ENCODE measurements at places on chromosomes 4 and X.
A peak's percentile ranks its signal among the peaks of the same experiment; 100 is the strongest.

DNA sequence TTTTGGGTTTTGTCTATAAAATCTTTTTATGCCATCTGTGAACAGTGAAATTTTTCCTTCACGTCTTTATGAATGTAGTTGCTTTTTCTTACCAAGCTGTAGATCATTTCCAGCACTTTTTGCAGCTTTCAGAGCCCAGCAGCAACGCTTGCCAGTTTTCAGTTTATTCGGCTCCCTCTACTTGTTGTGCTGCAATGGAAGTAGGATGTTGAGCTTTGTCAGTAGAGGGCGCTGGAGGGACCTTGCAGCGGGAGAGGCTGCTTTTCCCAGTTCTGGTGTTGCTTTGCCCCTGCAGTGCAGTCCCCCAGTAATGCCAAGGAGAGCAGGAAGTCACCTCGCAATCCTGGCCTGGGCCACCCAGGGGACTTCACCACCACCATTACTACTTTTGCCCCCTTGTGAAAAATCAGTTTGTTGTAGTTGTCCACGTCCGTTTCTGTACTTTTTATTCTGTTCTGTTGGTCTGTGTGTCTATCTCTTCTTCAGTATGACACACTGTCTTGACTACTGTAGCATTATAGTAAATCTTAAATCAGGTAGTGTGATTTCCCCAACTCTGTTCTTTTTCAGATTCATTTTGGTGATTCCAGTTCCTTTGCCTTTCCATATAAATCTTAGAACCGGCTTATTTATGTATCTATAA lies 21.8 kb downstream of the CMC4 start:
- DNase-seq = peak; percentile 77

DNA sequence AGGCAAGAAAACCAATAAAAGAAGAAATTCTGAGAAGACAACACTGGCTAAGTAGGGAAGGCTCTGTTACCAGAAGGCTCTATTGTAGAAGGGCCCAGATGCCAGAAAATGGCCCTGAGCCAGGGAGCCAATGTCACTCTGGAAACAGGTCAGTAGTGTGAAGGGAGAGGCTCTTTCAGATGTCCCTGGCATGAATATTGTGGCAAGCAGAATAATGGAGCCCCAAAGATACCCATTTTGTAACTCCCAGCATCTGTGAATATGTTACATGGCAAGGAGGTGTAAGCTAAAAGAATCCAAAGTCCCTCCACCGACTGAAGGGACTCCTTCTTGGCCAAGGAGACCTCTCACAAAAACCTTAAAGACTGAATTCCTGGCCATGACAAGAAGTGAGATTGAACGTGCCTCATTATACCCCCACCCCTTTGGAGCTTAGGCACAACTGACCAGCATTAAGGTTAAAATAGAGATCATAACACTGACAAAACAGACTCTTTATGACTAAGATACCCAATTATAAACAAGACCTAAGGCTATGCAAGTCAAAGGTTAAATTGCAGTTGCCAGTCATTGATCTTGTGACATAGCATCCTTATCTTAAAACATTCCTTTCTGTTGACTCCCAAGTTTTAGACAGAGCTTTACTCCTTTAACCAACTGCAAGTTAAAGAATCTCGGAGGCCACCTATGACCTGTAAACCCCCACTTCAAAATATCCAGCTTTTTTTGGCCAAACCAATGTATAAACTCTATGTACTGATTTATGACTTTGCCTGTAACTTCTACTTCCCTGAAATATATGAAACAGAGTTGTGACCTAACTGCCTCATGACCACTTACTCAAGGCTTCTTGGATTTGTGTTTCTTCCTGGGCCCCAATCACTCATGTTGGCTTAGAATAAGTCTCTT lies 42.2 kb upstream of the SMIM10 start:
- DNase-seq = no peak

DNA sequence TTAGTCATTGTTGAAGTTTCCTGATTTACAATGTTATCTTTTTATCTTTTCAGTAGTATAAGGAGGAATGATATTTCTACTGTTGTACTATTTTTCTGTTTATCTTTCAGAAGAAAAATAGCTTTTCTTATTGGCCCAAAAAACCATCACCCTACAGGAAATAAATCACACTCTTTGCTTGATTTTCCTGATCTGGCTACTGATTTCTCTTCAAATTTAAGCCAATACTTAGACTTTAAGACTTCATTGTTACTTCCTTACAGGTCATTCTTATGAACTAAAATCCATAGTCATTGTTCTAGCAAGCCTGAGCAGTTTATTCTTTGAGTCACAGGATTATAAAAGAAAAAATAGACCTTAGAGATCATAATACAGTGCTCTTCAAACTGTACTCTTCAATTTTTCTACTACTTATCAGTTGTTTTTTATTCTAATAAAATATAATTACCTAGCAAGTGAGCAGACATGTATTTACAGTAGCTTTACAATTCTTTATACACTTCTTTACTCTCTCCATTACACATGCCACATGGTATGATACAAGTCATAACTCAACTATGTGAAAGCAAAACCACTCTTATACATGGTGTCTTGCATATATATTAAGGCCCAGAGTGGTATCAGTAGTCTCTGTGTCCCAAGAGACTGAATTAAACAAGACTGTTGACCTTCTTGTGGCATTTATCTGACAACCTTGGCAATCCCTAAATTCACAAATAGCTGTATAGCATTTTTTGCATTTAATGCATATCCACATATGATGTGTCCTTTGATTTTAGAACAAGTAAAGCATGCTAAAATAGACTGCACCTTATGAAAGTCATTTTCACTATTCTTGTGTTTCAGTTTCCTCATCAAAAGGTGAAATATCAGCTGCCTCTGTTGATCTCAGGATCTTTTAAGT lies 47.9 kb downstream of the TET2 start:
- no peak for DNase-seq

DNA sequence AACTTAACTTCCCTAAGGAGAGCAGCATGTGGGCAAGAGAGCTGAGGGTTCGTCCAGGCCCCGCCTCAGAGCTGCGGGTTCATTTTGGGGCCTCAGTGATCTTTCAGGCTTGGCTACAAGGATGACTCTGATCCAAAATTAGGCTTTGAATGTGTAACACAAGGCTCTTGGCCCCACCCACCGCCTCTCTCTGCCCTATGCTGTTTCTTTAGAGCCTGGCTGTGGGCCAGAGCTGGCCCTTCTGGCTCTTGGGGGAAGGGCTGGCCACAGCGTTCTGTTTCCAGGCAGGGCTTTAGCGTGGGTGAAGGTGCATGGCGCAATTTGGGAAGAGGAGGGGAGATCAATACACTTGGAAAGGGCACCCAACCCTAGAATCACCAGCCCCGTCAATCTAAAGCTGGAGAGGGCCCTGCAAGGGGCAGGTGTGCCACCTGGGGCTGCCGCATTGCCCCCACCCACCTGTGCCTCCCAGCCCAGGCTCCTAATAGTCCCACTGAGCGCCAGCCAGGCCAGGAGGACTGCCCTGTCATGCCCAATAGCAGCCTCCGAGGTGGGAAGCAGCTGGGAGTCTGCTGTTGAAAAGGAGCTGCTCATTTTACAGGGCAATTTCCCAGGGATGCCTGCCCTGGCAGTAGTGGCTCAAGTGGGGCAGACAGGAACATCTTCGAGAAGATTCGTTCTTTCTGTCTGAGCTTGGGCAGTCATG lies 84.5 kb upstream of the MAML3 start:
- DNase-seq = no peak

DNA sequence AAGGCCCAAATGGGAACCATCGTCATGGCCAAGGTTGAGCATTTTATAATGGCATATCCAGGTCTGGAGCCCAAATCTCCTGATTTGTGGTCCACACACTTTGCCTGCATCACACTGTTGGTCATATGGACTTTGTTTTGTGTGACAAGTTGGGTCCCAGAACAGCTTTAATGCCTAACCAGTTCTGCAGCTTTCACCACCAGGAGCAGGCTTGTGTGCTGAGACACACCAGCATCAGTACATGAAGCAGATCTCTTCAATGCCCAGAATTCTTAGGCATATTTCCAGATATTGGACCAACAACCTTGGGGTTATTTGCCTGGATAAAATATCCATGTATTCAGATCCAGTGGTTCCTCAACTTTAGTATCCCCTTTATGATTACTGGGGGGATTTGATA lies 371.3 kb downstream of the FBXW7 start:
- DNase-seq = no peak

DNA sequence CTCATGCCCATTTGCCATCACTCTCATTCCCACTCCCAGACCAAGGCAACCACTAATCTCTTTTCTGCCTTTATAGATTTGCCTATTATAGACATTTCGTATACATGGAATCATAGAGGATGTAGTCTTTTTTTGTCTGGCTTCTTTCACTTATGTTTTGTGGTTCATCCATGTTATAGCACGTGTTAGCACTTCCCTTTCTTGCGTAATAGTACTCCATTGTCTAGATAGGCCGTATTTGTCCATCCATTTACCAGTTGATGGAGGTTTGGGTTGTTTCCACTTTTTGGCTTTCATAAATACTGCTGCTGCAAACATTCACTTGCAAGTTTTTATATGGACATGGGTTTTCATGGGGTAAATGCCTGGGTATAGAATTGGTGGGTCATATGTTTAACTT lies 48.4 kb downstream of the KIF4A start:
- DNase-seq = no peak

DNA sequence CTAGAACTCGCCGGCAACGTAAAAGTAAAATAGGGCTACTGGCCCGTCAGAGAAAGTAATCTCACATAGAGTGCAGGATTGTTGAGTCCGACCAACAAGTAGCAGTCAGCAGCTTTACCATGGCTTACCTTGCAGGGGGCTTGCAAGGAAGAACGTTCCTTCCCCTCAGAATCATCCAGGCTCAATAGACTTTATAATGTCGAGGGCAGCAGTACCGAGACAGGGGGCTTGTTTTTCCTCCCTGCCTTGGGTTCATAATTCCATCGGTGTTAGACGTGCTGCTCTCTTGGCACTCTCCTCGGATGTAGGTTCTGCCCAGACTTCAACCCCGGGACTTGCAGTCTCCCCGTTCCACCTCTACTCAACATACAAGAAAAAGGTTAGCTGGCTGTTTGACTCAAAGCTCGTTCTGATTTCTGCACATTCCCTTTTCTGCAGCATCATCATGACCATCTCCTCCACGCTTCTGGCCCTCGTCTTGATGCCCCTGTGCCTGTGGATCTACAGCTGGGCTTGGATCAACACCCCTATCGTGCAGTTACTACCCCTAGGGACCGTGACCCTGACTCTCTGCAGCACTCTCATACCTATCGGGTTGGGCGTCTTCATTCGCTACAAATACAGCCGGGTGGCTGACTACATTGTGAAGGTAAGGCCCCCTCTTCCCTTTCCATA lies 1.5 kb downstream of the SLC10A4 start:
- no peak for DNase-seq

DNA sequence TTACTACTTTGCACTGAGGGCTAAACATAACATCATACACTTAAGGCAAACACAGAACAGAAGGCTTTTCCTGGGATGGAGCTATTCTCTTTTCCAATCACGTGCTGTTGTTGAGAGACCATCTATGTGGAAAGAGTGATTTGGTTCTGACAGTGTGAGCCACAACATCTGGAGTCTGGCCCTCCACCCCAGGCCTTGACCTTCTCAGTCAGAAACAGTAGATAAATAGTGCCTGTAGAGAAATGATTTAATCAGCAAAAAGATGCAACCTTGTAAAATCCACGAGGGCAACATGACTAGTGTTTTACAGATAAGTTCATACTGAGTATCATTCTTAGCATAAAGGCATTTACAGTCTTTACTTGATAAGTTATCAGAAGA lies 10.8 kb upstream of the SFRP2 start:
- no peak for DNase-seq

- no peak for DNase-seq
Measured at GRCh38 chr4:104146048-104146447, 348.6 kb downstream of the CXXC4 start.

DNA sequence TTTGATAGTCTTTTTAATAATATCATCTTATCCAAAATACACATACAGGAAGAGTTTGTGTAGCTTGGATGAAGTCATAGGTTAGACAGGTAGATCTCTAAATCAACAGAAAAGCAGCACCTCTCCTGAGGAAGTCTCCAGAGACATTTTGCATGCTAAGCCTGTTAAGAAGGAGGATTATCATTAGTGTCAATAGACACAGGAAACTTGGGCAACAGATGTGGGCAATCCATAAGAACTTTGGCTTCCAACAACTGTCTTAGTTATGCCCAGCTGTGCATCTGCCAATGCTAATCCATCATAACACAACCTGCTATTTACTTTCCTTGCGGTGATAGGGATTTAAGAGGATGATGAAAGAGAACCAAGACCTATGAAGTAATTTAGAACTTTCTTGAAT lies 1052.6 kb downstream of the RPA4 start:
- DNase-seq = no peak

DNA sequence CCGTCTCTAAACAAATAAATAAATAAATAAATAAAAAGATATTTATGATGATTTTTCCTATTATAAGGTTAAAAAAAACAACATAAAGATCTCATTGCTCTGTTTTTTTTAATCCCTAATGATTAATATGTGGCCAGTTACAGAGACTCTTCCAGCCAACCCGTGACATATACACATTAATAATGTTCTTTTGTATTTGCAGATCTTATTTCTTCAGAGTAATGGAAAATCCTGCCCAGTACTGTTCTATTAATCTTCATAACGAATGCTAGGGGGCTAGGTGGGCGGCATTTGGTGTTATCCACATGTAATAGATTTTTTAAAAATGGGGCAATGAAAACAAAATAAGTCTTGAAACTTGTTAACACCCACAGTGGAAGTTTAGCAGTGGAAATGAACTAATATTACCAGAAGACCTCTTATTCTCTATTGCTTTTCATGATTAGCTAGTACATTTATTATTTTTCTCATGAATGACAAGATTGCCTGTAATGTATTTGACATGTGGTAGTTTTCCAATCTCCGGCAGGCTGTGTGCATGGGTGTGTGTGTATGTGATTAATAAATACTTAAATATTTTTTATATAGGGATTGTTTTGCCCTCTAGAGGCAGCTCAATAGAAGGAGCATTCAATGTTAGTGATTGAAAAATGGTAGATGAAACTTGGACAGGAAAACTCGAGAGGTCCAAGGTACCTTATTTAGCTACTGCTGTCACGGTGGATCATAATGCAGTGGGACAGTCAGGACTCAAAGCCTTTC lies 457.4 kb downstream of the IL1RAPL1 start:
- no peak for DNase-seq

- no peak for DNase-seq
Measured at GRCh38 chr4:72938516-72938915, 131.0 kb downstream of the COX18 start.

GRCh38 chrX:97284531-97284930 lies 400.8 kb downstream of the RPA4 start:
- DNase-seq = no peak
